IMR-90 (cell line): ENCODE measurements at places on chromosomes 13 and 19. TPM values are rescaled to one million over a fixed set of nuclear protein-coding genes. Genes with fewer than 3 reads are reported as not detected.

Gene URAD
- total RNA-seq: not detected in 2 replicates

Gene CLEC4G
- total RNA-seq: not detected in 2 replicates

Gene SARS2
- total RNA-seq: 8.3 and 10.8 TPM in 2 replicates

Gene C5AR1
- under 0.01 TPM in 1 of 2 replicates, not detected in the other for total RNA-seq

Gene CHST8
- not detected in 2 replicates for total RNA-seq

Gene KLK7
- total RNA-seq: not detected in 2 replicates

DNA sequence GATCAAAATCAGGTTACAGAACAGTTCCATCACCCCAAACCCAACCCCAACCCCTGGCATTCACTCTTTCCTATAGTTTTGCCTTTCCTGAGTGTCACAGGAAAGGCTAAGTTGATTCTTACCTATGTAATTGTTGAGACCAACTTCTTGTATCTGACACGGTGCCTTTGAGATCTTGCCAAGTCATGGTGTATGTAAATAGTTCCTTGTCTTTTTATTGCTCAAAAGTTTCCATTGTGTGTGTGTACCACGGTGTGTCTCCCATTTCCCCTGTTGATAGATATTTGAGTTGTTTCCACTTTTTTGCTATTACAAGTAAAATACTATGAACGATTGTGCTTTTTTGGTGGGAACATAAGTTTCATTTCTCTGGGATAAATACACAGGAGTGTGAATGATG, 3.3 kb upstream of the IGFL2 start:
- H3K4me3 ChIP-seq: no peak overlapping the region
- H3K4me1 ChIP-seq: no peaks in the 10 kb centered on the region
- no peak for DNase-seq
- peaks cover 46% of the 10 kb centered on the region for H3K27me3 ChIP-seq
- no peak overlapping the region for H3K27ac ChIP-seq
- no peaks in the 10 kb centered on the region for H3K36me3 ChIP-seq

- H3K27ac ChIP-seq: peak overlapping the region; percentile 56; the same call in 1 of the 2 replicates
- H3K4me3 ChIP-seq: peak overlapping the region; percentile 11; the same call in 1 of the 2 replicates
- peaks cover 16% of the 10 kb centered on the region for H3K36me3 ChIP-seq
- H3K4me1 ChIP-seq: peaks cover 24% of the 10 kb centered on the region
These were observed 32.9 kb downstream of the TSHZ3 start for GRCh38 chr19:31316201-31316951.

DNA sequence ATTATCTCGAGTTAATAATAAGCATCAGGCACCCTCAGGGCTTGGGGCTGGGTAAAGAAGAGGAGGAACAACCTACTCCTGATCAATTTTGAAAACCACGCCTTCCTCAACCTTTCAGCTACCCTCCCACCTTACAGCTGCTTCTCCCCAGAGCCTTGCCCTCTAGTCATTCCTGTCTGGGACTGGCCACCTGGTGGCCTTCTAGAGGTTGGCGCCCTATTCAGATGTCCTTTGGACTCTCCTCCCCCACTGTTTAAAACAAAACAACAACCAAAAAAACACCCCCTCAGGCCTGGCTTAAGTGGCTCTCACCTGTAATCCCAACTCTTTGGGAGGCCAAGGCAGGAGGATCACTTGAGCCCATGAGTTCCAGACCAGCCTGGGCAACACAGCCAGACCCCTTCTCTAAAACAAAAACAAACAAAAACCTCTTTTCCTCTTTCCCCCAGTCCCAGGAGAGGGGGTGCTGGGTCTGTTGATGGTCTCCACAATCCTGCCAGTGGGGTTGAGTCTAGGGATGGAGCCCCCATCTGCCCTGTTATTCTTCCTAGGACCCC, 62.3 kb downstream of the CCDC70 start:
- no peak overlapping the region for H3K27ac ChIP-seq
- H3K4me1 ChIP-seq: no peaks in the 10 kb centered on the region
- H3K27me3 ChIP-seq: peaks cover 2% of the 10 kb centered on the region; the same call in 1 of the 2 replicates
- no peak for DNase-seq

- no peaks in the 10 kb centered on the region for H3K36me3 ChIP-seq
- DNase-seq: peak; percentile 38
- no peaks in the 10 kb centered on the region for H3K4me1 ChIP-seq
- no peak overlapping the region for H3K4me3 ChIP-seq
These were observed 28.5 kb downstream of the VAV1 start for GRCh38 chr19:6800991-6801484.

GRCh38 chr13:75307370-75307949, 174.5 kb downstream of the TBC1D4 start:
- peaks cover 2% of the 10 kb centered on the region for H3K4me1 ChIP-seq
- peak; percentile 17 for DNase-seq
- no peak overlapping the region for H3K4me3 ChIP-seq
- H3K27ac ChIP-seq: no peak overlapping the region

GRCh38 chr19:32570081-32570785, 10.8 kb upstream of the PDCD5 start:
- no peak overlapping the region for H3K27ac ChIP-seq
- 0 out of 2 replicates have a peak, but pooled peaks cover 2% of the 10 kb centered on the region for H3K27me3 ChIP-seq
- H3K36me3 ChIP-seq: no peaks in the 10 kb centered on the region
- DNase-seq: peak; percentile 57
- H3K4me1 ChIP-seq: no peaks in the 10 kb centered on the region

DNA sequence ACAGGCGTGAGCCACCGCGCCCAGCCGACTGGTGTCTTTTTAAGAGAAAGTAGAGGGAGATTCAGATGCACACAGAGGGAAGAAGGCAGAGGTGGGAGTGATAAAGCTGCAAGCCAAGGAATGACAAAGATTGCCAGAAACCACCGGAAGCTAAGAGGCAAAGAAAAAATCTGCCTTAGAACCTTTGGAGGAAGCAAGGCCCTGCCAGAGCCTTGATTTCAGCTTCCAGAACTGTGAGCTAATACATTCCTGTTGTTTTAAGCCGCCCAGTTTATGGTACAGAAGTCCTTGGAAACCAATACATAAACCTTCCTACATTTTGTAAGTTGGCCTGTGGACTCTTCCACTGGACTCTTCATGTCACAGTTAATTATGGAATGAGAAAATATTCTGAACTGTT, 71.7 kb upstream of the SOX21 start:
- H3K4me1 ChIP-seq: no peaks in the 10 kb centered on the region
- no peak overlapping the region for H3K27ac ChIP-seq
- peak; percentile 37 for DNase-seq
- no peak overlapping the region for H3K4me3 ChIP-seq

- H3K27ac ChIP-seq: no peak overlapping the region
- no peaks in the 10 kb centered on the region for H3K36me3 ChIP-seq
- H3K4me1 ChIP-seq: no peaks in the 10 kb centered on the region
- no peak for DNase-seq
- H3K27me3 ChIP-seq: no peaks in the 10 kb centered on the region
These were observed 12.7 kb downstream of the LAIR1 start for GRCh38 chr19:54352041-54352440.

GRCh38 chr19:49799271-49799797, 13.8 kb downstream of the FUZ start:
- no peaks in the 10 kb centered on the region for H3K27me3 ChIP-seq
- H3K36me3 ChIP-seq: peaks cover 66% of the 10 kb centered on the region
- no peaks in the 10 kb centered on the region; the same call in 1 of the 2 replicates for H3K4me1 ChIP-seq
- no peak overlapping the region for H3K4me3 ChIP-seq
- H3K27ac ChIP-seq: no peak overlapping the region
